ENCODE measurements at places on chromosomes 3 and 15. TPM values are rescaled to one million over a fixed set of nuclear protein-coding genes. Genes with fewer than 3 reads are reported as not detected.

P2RY1 gene
- total RNA-seq, result 7.6 TPM

SLC9C1 gene
- not detected for total RNA-seq

CFAP91 gene
- 0.77 TPM for total RNA-seq

GCNT3 gene
- 0.26 TPM for total RNA-seq

SYNPR gene
- not detected for total RNA-seq

BFSP2 gene
- not detected for total RNA-seq

TNNC1 gene
- 0.51 TPM for total RNA-seq

CACNA2D3 gene
- 0.77 TPM for total RNA-seq

All from fibroblast of lung (primary cell).